ENCODE measurements at places on chromosomes 6 and 20.

DNA sequence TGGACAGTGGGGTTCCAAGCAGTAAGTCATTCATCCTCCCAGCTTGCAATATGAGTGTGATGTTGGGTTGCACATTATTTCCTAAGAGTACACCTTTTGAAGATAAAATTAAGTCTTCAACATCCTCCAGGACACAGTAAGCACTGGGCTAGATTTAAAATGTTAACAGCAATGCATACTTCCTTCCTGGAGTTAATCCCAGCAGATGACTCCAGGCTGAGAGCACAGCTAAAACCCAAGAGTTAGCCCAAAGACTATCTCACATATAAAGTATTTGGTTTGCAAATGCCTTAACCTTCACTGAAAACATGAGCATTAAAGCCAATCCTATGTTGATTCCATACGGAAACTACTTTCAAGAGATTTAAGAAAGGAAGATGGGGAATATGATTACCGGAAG lies 69.2 kb downstream of the SLC23A2 start:
- no peak for DNase-seq

- DNase-seq, result no peak
These were observed 307.9 kb upstream of the POU3F2 start for GRCh38 chr6:98526465-98526864.

GRCh38 chr6:87729965-87730719 lies 28.1 kb upstream of the AKIRIN2 start:
- DNase-seq, result no peak

DNA sequence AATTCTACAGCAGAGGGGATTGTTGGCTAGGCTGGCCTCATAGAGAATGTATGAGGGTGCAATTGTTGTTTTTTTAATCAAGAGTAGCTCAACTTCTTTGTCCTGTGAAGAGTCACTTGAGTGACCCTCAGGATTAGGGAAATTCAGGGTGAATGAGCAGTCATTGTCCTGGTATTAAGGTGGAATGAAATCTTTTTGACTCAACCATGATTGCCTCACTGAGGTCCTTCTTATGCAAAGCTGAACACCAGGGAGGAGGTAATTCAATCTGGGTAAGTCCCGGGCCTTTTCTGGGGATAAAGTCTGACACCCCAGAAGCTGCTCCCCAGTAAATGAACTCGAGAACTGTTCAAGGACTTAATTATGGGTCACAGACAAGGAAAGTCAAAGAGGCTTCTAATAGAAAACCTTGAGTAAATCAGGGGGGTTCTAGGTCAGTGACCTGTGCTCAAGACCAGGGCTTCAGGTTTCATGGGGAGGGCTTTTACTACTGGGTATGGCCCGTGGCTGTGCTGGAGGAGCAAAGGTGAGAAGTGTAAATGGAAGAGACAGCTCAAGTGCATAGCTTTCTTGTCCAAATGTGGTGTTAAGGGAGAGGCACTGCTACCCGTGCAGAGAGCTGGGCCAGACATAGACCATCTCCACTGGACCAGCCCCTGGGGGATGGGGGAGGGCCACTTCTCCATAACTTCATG lies 25.3 kb upstream of the ZBTB24 start:
- DNase-seq, result no peak

DNA sequence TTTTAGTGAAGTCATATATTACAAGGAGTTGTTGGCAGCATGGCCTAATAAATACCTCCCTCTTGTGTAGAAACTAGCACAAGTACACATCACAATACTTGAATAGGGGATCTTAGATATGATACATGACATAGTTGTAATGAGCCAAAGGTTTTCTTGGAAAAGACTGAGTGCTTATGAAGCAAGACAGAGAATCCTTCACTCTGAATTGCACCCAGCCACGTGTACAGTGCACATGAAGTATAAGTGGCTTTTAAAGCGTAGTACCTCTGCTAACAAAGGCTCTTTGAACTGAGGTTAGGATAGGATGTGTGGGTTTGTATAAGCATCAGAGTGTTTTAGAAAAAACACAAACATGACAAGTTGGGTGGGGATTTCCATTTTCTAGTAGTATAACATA lies 145.5 kb upstream of the STMND1 start:
- no peak for DNase-seq

- no peak for DNase-seq
These were observed 15.7 kb downstream of the HEBP2 start for GRCh38 chr6:138419766-138420165.

DNA sequence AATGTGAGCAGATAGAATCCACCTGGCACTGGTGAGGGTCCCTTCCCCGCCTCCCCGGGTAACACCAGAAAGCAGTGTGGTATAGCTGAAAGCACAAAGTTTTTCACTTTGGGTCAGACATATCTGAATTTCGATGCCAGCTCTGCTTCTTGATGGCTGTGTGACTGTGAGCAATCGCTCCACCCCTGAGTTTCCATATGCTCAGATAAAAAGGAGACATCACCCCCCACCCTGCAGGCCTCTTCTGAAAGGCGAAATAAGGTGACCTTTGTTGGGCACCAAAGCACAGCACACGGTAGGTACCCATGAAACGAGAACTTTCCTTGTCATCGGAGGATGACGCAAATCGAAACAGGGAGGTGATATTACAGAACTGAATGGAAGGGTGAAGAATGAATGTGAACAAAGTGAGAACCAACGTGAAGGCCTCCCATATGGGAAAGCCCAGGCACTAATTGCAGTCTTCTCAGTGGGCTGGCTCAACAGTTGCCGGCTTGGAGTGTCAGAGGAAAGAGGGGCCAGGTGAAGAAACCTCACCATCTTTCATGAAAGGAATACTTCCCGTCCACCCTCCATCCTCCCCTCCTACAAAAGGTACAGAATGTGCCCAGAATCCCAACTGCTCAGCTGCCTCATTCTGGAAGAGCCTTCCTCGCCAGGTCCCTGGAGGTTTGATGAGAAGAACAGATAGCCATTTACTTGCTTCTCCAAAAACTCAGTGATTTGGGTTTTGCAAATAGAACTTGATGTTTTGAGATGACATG lies 61.8 kb downstream of the NFATC2 start:
- DNase-seq, result peak; percentile 89

- DNase-seq, result no peak
These were observed 18.7 kb upstream of the YWHAB start for GRCh38 chr20:44866703-44867335.

GRCh38 chr6:92550501-92550900 lies 868.9 kb downstream of the EPHA7 start:
- DNase-seq, result no peak

DNA sequence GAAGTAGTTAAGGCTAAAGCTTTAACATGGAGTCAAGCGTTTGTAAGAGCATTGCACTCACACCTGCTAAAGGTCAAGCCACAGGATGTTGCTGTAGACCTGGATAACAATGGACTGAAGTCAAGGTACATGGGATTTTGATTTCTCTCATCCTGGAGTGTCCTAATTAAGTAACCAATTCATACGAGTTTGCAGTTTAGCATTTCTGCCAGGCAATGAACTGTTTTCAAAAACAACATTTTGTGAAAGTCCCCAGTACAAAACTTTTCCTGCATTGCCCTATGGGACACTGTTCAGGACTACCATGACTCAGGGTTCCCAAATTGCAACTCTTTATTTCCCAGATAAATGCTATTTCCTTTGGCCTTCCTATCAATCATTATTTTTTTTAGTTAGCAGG lies 17.4 kb upstream of the SIRPB1 start:
- no peak for DNase-seq

- no peak for DNase-seq
These were observed 401.9 kb downstream of the THBS2 start for GRCh38 chr6:168851460-168852375.

GRCh38 chr6:32845384-32845884 lies 1.6 kb upstream of the PSMB8 start:
- peak; percentile 54 for DNase-seq

DNA sequence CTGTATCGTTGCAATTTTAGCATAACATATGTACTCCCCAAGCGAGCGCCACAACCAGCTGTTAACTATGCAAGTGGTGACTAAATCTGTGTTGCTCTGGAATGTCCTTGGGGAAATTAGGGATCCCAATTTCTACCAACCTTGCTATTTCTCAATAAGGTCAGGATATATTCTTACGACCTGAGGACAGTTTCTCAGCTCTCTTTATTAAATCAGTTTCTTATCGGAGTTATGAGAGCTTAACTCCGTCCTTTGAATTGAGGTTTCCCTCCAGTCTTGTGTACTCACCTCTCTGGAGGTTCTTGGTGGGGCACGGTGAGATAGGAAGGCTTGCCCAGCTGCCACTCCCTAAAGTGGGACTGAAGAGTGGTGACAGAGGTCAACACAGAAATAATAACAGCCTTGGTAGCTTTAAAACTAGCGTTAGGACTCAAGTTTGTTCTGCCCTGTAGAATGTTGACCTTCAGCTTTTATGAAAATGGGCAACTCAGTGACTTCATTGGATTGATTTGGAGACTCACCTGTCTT lies 694 bp downstream of the MRPS18B start:
- DNase-seq, result no peak

GRCh38 chr6:161545741-161546140 lies 271.9 kb upstream of the AGPAT4 start:
- no peak for DNase-seq

DNA sequence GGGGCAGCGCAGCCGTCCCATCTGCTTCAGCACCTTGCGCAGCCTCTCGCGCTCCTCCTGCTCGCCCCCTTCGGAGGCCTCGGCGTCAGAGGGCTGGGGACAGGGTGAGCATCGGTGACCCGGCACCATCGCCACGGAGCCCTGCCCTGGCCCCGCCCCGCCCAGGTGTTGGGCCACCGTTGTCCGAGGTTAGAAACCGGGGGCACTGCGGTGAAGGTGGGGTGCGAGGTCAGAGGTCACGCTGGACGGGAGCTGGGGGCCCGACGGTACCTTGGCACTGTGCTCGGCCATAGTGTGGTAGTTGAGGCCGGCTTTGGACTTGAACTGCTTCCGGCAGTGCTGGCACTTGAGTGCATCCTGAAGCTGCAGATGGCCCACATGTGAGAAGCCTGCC lies 6.4 kb downstream of the ZNF512B start:
- no peak for DNase-seq

GRCh38 chr20:39195582-39196021 lies 233.5 kb downstream of the DHX35 start:
- DNase-seq, result no peak

- no peak for DNase-seq
These were observed 5.7 kb downstream of the MRPS26 start for GRCh38 chr20:3051385-3052019.

DNA sequence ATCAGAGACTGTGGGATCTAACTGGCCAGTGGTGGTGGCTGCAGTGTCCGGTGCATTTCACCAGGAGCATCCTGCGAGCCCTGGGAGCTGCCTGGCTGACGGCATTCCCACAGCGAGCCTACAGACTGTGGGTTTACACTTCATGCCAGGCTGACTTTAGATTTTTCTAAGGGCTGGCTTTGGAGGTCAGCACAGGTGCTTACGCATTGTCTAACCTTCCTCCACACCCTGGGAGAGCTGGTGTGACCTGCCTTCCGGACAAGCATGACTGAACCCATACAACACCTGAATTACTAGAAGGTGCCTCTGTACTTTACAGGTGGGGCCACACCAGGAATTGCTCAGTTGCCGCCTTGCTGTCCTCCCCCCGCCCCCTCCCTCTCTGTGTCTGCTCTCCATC lies 96.2 kb downstream of the RREB1 start:
- no peak for DNase-seq

DNA sequence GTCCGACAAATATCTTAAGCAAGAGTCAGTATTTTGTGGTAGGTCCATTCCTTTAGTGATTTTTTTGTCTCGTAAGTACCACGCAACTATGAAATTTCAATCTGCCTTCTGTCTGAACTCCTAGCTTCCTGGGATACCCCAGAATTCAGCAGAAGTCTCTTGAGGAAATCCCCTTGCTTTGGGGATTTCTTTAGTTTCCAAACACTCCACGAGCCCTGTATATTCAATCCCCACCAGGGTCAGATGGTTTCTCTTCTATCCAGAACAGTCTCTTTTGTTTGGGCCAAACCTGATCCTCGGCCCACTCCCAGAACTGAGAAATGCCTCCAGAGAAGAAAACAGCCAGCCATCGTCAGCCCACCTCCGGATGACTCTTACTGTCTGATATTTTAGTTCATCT lies 113.0 kb downstream of the CHD6 start:
- no peak for DNase-seq

DNA sequence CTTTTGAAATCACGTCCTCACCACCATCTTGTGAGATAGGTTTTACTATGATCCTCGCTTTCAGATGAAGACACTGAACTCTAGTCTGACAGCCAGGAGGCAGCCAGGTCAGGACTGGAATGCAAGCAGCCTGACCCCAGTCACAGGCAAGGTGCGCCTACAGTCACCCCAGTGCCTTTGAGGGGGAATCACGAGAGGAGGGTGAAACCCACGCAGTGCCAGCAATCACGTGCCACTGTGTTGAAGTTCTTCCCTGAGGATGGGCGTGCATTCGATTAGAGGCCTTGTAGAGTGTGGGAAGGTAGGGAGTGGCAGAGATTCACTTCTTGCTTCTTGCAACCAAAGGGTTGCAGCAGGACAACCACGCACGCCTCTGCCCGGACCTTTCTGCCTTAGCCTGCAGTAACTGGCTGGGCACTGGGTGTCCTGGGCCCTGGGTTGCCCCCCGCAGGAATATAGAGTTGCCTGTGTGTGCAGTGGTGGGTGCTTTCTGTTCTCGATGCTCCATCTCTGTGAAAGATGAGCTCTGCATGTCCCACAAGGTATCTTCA lies 33.7 kb upstream of the IRF4 start:
- no peak for DNase-seq

DNA sequence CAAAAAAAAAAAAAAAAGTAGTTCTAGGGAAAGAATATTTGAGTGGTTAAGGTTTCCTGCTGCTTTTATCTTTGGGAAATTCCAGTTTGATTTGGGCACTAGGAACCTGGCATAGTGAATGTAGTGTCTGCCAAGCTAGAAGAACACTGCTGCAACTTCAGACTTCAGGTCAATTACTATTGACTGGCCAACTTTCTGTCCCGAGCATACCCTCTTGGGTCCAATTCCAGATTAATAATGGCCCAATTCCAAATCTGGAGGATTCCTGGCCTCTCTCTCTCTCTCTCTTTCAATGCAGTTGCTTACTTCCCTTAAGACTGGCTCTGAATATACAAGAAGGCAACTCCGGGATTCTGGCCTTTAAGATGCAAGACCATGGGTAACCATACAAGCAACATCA lies 74.9 kb downstream of the ANKEF1 start:
- no peak for DNase-seq

Measured in T-helper 2 cell treated with Interferon-gamma antibody and Interleukin-4, amounts not matched to agents 5 μg/mL and 100 μg/mL, for 36 hours (primary cell).